Lower leg skin (tissue), 4 donors: ENCODE measurements at places on chromosomes 2 and 18. TPM values are rescaled to one million over a fixed set of nuclear protein-coding genes. Genes with fewer than 3 reads are reported as not detected.

- no peak for DNase-seq
Observed at GRCh38 chr2:55302241-55302640, 33.2 kb upstream of the MTIF2 start.

DNA sequence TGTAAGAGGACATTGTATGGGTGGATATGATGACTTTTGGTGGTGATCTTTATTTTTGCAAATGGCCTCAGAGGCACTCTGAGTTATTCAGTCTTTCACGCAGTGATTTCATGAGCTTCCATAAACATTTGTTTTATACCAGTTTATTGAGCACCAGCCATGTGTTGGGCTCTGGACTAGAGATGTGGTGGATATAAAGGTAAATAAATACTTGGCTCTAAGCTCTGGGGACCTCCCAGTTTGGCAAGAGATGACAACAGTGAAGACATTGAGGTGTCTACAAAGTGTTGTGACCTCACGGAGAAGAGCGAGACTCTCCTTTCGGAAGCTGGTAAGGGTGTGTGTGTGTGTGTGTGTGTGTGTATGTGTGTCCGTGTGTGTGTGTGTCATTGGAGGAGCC is 146.4 kb downstream of the TANC1 start:
- DNase-seq: no peak

- DNase-seq: no peak
Observed at GRCh38 chr2:200242570-200242969, 63.9 kb upstream of the SPATS2L start.

DNA sequence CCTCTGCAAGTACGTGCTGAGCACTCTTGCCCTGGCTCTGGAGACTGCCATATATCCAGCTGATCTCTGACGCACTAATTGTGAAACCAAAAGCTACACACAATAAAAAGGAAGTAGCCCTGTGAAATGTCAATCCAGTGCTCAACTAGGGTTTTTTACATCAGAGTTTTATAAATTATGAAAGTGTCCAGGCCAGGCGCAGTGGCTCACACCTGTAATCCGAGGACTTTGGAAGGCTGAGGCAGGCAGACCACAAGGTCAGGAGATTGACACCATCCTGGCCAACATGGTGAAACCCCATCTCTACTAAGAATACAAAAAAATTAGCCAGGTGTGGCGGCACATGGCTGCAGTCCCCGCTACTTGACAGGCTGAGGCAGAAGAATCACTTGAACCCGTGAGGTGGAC is 24.5 kb upstream of the PEX13 start:
- no peak for DNase-seq

The CRYGD gene
- not detected for total RNA-seq

- DNase-seq: no peak
Observed at GRCh38 chr2:148939271-148939670, 64.2 kb downstream of the KIF5C start.

The CRYGC gene
- total RNA-seq: not detected

- no peak for DNase-seq
Observed at GRCh38 chr2:169041594-169041993, 10.5 kb upstream of the ABCB11 start.

DNA sequence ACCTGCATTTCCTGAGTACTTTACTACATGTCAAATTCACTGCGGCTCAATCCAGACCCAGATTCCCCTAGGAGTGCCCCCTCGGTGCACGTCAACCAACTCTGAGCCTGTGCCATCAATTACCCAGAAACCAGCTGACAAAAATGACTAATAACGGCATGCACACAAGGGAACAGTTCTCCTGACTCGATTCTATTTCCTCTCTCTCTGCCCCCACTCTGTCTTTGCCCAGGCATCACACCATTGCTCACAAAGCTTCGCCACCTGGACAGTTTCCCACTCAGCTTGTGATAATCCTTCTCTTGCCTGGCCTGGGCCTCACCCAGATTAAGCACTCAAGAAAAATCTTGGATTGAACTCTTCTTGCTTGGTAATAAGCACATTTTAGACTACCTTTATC is 115.3 kb upstream of the NDUFV2 start:
- DNase-seq: no peak

GRCh38 chr2:195945056-195945455 is 123.6 kb downstream of the DNAH7 start:
- DNase-seq: no peak

The IL1A gene
- total RNA-seq: 0.75 TPM
